HCT116 (cell line): ENCODE measurements at places on chromosomes 13 and 19.

GRCh38 chr19:36379510-36379819 lies 464 bp upstream of the ZFP14 start:
- no peak overlapping the region for H3K27ac ChIP-seq
- H3K4me1 ChIP-seq, result peaks cover 3% of the 10 kb centered on the region; the same call in 1 of the 2 replicates
- H3K27me3 ChIP-seq, result no peaks in the 10 kb centered on the region
- DNase-seq, result no peak
- no peak overlapping the region for H3K4me3 ChIP-seq

- no peak overlapping the region for H3K4me3 ChIP-seq
- H3K27me3 ChIP-seq, result no peaks in the 10 kb centered on the region
These were observed 10.1 kb downstream of the YIPF2 start for GRCh38 chr19:10918359-10918758.

- no peaks in the 10 kb centered on the region for H3K27me3 ChIP-seq
- DNase-seq, result peak; percentile 54
- H3K36me3 ChIP-seq, result no peaks in the 10 kb centered on the region
These were observed 4.9 kb downstream of the ZAR1L start for GRCh38 chr13:32310134-32310706.

DNA sequence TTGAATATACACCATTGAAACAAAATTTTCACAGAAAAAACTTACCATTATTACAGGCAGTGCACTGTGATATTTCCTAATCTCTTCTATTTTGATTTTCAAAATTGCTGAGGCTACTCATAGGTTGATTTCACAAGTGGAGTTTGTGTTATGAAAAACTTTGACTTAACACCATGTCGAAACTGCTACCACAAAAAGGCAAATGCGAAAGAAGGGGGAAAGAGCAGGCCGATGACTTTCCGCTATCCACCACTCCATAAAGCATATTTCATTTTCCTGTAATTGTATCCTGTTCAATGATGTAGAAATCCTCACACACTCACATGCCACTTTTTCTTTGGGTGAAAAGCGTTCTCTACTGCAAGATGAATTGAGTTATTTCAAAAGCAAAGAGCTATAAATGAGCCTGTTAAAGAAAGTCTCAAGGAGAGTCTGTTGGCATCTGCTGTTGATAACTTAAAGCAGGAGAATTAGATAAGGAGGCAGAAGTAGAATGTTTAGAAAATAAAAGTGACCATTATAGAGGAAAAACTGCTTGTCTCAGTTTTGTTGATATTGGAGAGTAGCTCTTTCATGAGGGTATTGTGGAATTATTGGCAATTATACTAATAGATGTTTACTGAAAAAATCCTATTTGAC lies 18.8 kb downstream of the KL start:
- H3K4me3 ChIP-seq, result no peak overlapping the region
- no peaks in the 10 kb centered on the region for H3K4me1 ChIP-seq
- no peaks in the 10 kb centered on the region for H3K27me3 ChIP-seq
- DNase-seq, result no peak
- H3K36me3 ChIP-seq, result no peaks in the 10 kb centered on the region

DNA sequence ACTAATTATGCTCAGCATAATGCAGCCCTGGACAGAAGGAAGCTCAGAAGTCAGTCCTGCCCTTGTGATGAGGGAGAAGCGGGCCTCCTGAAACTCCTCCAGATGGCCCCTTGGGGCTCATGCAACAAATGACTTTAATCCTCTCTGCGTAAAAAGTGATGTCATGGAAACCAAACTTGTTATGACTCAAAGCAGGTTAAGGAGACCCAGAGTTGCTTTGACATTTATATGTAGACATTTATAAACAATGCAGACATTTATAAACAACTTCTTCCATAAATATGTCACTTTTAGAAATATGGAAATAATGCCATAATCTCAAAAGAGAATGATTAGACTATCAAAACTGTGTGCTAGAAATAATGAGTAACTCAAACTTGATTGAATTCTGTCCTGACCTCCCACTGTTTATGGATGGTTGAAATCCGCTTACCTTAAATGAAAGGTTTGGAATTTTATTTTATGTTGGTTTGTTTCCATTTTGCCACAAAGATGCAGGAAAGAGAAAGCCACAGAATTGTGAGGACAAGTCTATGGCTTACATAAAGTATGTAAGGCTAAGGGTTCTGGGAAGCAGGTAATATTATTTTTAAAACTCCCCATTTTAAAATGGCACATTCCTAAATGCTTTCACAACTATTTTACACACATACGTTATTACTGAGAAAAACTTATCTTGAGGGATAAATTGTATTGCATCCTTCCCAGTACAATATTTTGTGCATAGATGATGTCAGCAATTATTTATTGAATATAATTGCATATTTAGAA lies 73.7 kb downstream of the CYSLTR2 start:
- H3K27me3 ChIP-seq, result no peaks in the 10 kb centered on the region
- no peak for DNase-seq

DNA sequence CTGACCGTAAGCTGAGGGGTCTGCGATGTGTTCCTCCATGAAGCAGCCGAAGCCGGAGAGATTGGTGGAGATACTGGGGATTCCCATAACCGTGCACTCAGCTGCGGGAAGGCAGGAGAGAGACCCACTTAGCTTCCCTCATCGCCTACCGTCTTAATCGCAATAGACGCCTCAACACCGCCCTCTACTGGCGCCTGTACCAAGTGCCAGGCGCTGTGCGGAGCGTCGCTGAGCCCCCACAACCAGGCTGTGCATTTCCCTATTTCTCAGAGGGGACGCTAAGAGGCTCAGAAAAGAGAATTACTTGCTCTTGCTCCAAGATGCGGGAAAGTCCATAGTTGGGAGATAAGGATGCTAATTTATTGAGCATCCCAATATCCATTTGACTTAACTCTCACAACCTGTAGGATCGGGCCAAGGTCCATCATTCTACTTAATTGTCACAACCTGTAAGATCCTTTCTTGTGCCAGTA lies 5.8 kb downstream of the FTL start:
- H3K27me3 ChIP-seq, result no peaks in the 10 kb centered on the region
- no peak overlapping the region for H3K4me3 ChIP-seq
- no peaks in the 10 kb centered on the region; the same call in 1 of the 2 replicates for H3K4me1 ChIP-seq
- H3K27ac ChIP-seq, result no peak overlapping the region
- no peak for DNase-seq

DNA sequence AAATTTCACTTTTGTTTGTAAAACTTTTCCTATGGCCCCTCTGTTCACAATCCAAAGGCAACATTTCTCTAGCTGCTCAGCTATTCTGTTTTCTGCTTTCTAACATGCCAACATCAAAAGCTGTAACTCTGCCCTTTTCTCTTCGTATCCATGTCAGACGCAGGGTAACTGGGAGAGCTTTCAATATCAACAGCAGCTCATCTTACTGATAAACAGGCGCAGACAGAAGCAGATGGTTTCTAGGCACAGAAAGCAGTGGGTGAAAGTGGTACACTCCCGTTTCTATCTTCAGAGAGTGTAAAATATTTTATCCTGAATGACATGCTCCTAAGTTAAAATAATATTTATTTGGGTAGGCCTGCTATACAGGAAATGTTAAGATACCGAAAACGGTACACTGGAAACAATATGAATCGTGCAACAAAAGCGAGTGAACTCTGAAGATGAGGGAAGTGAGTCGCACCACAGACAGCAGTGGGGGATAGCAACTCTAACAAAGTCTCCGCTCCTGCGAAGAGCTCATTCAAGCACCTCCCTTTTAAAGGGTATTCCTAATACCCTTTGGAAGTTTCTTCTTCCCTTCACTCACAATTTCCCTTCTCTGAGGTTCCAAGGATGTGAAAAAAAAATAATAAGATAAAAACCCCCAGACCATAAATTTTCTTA lies 798.3 kb downstream of the GPC5 start:
- no peaks in the 10 kb centered on the region for H3K27me3 ChIP-seq
- no peaks in the 10 kb centered on the region for H3K36me3 ChIP-seq
- DNase-seq, result no peak
- H3K4me1 ChIP-seq, result no peaks in the 10 kb centered on the region
- H3K27ac ChIP-seq, result no peak overlapping the region

- DNase-seq, result no peak
- H3K27me3 ChIP-seq, result no peaks in the 10 kb centered on the region
- no peaks in the 10 kb centered on the region for H3K4me1 ChIP-seq
- no peaks in the 10 kb centered on the region for H3K36me3 ChIP-seq
- H3K4me3 ChIP-seq, result no peak overlapping the region
- no peak overlapping the region for H3K27ac ChIP-seq
These were observed 211.8 kb downstream of the PCCA start for GRCh38 chr13:100300708-100301107.

DNA sequence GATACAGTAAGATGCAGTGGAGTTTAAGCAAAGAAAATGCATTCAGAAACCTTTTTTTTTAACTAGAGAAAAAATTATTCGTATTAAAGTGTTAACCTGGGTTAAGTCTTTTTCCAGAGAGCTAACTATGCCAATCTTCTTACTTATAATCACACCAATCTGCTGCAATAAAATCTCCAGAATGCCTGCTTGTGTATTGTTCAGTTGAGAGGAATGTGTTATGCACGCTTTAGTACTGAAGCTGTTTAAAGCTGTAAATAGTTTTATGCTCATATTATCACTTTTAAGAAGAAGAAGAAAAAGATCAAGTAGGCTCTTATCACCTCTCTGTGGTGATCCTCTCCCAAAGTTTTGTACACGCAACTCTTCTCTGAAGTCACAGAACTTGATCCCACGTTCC lies 528.7 kb downstream of the RFC3 start:
- no peak overlapping the region for H3K4me3 ChIP-seq
- H3K27me3 ChIP-seq, result no peaks in the 10 kb centered on the region
- no peaks in the 10 kb centered on the region for H3K36me3 ChIP-seq
- H3K4me1 ChIP-seq, result peaks cover 9% of the 10 kb centered on the region; the same call in 1 of the 2 replicates
- H3K27ac ChIP-seq, result no peak overlapping the region

- no peak overlapping the region for H3K4me3 ChIP-seq
- DNase-seq, result no peak
- no peaks in the 10 kb centered on the region for H3K4me1 ChIP-seq
- no peaks in the 10 kb centered on the region for H3K27me3 ChIP-seq
- H3K36me3 ChIP-seq, result no peaks in the 10 kb centered on the region
These were observed 2316.2 kb upstream of the PCDH20 start for GRCh38 chr13:63731896-63732295.

- H3K4me3 ChIP-seq, result no peak overlapping the region
- no peaks in the 10 kb centered on the region for H3K4me1 ChIP-seq
- no peaks in the 10 kb centered on the region for H3K27me3 ChIP-seq
- no peaks in the 10 kb centered on the region for H3K36me3 ChIP-seq
- no peak overlapping the region for H3K27ac ChIP-seq
- DNase-seq, result peak; percentile 3
These were observed 175.9 kb downstream of the IRS2 start for GRCh38 chr13:109610517-109610916.

DNA sequence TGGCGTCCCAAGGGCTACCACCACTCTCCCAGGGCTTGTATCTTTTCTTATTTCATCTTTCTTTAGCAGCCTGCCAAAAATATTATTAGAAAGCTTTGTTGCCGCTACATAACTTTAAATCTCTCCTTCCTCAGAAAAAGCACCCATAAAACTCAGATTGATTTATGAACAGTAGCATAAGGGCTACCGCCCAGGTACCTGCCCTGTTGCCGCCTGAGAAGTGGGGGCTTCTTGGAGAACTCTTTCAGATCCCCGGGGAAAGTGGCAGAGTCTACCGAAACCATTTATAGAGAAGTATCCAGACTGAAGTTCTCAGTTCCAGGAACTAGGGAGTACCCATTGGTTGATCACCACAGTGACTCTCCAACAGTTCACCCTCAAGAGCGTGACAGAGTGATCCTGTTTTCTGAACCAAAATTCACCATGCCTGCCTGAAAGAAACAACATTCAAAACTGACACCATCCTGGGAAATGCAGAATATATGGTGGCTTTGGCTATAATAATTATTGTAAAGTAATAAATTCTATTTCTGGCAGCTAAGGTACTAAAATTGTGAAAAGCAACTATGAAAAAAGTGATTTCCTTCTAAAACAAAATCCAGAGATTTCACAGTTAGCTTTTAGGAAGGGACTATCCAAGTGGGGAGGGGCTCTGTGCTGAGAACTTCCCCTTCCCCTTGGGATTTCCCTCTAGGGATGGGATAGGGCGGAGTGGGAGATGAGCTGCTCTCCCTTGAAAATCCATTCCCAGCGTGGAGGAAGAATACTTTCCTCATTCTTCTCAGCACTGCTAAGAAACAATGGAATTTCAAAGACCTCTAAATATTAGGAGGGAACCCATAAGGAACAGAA lies 877 bp upstream of the N4BP2L1 start:
- no peak overlapping the region for H3K4me3 ChIP-seq
- H3K36me3 ChIP-seq, result no peaks in the 10 kb centered on the region
- no peak overlapping the region for H3K27ac ChIP-seq
- H3K4me1 ChIP-seq, result no peaks in the 10 kb centered on the region

DNA sequence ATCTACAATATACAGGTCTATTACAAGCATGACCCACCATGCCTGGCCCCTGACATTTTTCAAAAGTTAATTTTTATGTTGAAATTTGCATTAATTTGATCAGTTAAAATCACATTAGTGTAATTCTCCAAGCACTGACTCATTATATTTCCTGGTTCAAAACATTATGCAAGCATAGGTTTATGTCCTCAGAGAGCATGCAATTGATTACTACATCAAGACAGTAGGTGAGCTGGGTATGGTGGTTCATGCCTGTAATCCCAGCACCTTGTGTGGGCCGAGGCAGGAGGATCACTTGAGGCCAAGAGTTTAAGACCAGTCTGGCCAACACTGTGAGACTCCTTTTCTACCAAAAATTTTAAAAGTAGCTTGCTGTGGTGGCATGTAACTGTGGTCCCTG lies 248.8 kb upstream of the KLHL1 start:
- H3K36me3 ChIP-seq, result no peaks in the 10 kb centered on the region
- no peak overlapping the region for H3K4me3 ChIP-seq
- no peak overlapping the region for H3K27ac ChIP-seq
- no peaks in the 10 kb centered on the region for H3K27me3 ChIP-seq
- no peak for DNase-seq
- no peaks in the 10 kb centered on the region for H3K4me1 ChIP-seq

DNA sequence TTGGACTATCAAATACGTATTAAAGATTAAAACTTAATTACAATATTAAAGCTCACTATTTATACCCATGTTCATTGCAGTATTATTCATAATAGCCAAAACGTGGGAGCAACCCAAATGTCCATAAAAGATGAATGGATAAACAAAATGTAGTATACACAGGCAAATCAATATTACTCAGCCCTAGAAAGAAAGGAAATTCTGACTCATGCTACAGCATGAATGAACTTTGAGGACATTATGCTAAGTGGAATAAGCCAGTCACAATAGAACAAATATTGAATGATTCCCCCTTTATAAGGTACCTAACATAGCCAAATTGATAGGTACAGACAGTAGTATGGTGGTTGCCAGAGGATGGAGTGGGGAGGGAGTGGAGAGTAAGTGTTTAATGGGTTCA lies 457.3 kb downstream of the FGF14 start:
- no peaks in the 10 kb centered on the region for H3K36me3 ChIP-seq
- H3K27me3 ChIP-seq, result no peaks in the 10 kb centered on the region

GRCh38 chr13:86986448-86986847 lies 684.7 kb upstream of the SLITRK5 start:
- H3K27ac ChIP-seq, result no peak overlapping the region
- H3K36me3 ChIP-seq, result no peaks in the 10 kb centered on the region

- no peaks in the 10 kb centered on the region for H3K27me3 ChIP-seq
- H3K27ac ChIP-seq, result no peak overlapping the region
- no peaks in the 10 kb centered on the region for H3K36me3 ChIP-seq
- H3K4me3 ChIP-seq, result no peak overlapping the region
These were observed 460 bp upstream of the ZNF155 start for GRCh38 chr19:43983544-43983911.
